Fibroblast of lung (primary cell): ENCODE measurements at places on chromosomes 5 and 9. TPM values are rescaled to one million over a fixed set of nuclear protein-coding genes. Genes with fewer than 3 reads are reported as not detected.

DNA sequence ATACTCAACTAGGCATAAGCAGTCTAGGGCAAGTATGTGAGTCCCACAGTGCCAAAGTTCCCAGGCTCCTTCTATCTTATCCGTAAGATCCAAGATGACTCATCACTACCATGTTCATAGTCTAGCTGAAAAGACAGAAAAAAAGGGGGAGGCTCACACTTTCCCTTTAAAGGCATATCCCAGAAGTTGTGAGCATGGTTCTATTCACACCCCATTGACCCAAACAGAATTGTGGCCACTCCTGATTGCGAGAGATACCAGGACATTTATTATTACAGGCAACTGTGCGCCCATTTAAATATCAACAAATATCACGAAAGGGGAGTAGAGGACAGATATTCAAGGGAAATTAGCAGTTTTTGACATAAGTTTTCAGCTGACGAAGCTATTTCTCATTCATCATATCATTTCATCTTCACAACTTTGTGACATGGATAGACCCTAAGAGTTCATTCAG lies 8.1 kb upstream of the PFDN1 start:
- no peak overlapping the region for H3K4me3 ChIP-seq
- peaks cover 17% of the 10 kb centered on the region for H3K4me1 ChIP-seq
- no peaks in the 10 kb centered on the region for H3K27me3 ChIP-seq
- no peaks in the 10 kb centered on the region for H3K36me3 ChIP-seq

GRCh38 chr9:21039302-21039701 lies 7.9 kb upstream of the HACD4 start:
- no peaks in the 10 kb centered on the region for H3K36me3 ChIP-seq
- no peak overlapping the region for H3K27ac ChIP-seq
- H3K4me3 ChIP-seq, result no peak overlapping the region
- no peaks in the 10 kb centered on the region for H3K27me3 ChIP-seq
- no peak for DNase-seq

Gene MEIKIN
- under 0.01 TPM in 1 of 2 replicates, not detected in the other for total RNA-seq

DNA sequence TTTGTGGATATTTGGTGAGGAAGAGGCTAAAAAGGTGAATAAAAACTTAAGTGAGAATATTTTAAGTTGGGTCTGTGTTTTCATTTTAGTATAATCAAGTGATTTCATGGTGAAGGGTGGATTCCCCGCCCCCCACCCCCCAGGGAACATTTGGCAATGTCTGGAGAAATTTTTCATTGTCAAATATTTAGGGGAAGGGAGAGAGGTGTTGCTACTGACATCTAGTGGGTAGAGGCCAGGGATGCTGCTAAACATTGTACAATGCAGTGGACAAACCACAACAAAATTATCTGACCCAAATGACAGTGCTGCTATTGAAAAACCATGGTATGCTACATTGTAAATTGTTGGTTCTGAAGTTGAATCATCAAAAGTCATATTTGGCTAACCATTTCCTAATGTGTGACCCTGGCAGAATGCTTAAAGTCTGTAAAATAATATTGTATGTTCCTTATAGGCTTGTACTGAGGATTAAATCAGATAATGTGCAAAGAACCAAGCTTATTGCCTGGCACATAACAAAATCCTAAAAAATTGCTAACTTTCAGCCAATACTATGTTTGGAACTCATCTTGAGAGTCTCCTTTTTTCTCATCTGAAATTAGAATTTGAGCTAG lies 5.6 kb downstream of the C5orf24 start:
- H3K27me3 ChIP-seq, result no peaks in the 10 kb centered on the region
- no peak overlapping the region for H3K4me3 ChIP-seq
- peaks cover 4% of the 10 kb centered on the region for H3K4me1 ChIP-seq
- H3K36me3 ChIP-seq, result peaks cover 7% of the 10 kb centered on the region
